ENCODE measurements at places on chromosomes 3 and 15.

DNA sequence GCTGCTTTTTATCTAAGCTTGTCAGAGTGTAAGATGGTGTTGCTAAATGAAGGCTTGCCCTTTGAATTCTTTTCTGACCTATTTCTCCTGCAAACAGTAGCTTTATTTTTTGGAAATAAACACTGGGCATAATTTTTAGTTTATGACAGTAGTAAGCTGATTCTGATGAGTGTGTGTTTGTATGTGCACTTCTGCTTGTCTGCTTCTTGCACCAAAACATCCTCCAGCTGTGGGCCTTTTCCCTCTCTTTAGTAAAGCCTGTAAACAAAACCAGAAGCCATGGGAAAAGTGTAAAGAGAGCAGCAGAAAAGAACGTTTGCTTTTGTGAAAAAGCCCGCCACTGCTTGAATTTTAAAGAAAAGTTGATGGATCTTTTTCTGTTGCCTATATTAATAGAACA lies 136.4 kb upstream of the IL12A start:
- H3K27me3 ChIP-seq, result no peaks in the 10 kb centered on the region
- peak overlapping the region; percentile 68 for H3K27ac ChIP-seq
- DNase-seq, result no peak
- H3K36me3 ChIP-seq, result no peaks in the 10 kb centered on the region
- peaks cover 18% of the 10 kb centered on the region for H3K4me1 ChIP-seq
- H3K4me3 ChIP-seq, result 0 out of 2 replicates have a peak overlapping the region, but pooled peaks have one; percentile 21

DNA sequence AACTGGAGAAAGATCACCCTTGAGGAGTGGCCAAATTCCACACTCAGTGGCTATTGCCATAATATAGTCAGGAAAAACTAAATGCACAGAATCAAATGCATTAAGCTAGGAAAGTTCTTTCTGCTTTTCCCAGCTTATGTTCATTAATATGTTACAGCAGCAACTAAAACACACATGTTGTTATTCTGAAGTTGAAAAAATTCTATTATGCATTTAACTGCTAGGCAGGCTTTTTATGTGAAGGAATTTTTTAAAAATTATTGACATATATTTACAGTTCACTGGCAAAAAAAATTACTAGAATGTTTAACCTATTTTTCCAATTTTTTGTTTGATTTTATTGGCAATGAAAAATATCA lies 135.2 kb upstream of the IL12A start:
- DNase-seq, result no peak
- no peaks in the 10 kb centered on the region for H3K36me3 ChIP-seq
- peaks cover 19% of the 10 kb centered on the region for H3K4me1 ChIP-seq
- no peak overlapping the region for H3K27ac ChIP-seq

DNA sequence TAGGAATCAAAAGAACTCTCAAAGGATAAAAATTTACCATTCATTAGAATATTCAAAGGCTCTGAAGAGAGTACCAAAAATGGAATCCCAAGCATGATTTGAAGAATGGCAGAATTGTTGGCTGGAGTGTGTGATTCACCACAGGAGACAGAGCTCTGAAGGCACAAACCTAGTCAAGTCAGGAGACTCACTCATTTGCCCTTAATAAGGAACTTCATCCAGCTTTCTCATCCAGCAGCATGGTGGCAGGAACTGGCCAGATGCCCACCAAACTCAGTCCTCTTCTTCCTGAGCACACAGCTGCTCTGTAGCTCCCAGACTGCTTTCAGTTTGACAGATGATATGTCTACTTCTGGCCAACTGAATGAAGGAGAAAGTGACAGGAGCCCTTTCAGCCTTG lies 16.5 kb upstream of the HEG1 start:
- DNase-seq, result peak; percentile 63
- no peak overlapping the region for H3K4me3 ChIP-seq
- no peaks in the 10 kb centered on the region for H3K36me3 ChIP-seq
- H3K27ac ChIP-seq, result peak overlapping the region; percentile 27

DNA sequence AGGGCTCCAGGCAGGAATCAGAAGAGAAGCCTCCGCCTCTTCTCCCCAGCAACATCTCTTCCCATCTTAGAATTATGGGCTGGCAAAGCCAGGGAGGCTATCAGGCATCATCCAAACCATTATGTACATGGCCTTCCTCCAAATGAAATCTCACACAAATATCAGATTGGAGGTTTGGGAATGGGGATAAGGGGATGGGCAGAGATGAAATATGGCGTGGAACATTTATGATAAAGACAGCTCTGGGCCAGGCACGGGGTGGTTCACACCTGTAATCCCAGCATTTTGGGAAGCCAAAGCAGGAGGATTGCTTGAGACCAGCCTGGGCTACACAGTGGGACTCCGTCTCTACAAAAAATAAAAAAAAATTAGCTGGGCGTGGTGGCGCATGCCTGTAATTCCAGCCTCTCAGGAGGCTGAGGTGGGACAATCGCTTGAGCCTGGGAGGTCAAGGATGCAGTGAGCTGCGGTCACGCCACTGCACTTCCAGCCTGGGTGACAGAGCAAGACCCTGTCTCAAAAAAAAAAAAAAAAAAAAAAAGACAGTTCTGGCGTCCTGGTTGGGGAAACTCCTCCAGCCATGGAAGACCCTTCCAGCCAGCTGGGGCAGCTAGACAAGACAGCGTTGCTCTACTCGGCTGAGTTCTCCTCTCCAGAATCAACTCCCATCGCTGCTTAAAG lies 36.6 kb downstream of the CPN2 start:
- no peak for DNase-seq
- no peak overlapping the region for H3K4me3 ChIP-seq
- H3K4me1 ChIP-seq, result peaks cover 3% of the 10 kb centered on the region
- H3K36me3 ChIP-seq, result no peaks in the 10 kb centered on the region

DNA sequence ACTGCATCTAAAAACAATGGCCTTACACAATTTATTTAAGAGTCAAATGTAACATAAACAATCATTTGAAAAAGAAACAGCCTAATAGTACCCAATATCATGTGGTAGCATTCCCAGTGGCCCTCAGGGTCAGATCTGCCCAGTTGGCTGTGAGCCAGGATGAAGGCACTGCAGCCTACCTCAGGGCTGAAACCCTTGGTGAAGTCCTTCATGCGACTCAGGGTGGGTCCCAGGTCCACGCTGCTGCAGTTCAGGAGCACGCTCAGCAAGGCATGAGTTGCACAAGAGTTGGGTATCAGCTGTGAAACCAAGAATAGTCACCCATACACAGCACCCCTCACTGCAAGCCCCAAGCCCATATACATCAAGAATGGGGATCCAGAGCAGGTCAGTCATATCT lies 37.1 kb downstream of the SEMA3G start:
- DNase-seq, result no peak
- no peak overlapping the region for H3K27ac ChIP-seq
- H3K4me3 ChIP-seq, result no peak overlapping the region
- H3K36me3 ChIP-seq, result peaks cover 52% of the 10 kb centered on the region
- H3K4me1 ChIP-seq, result peaks cover 18% of the 10 kb centered on the region
- H3K27me3 ChIP-seq, result no peaks in the 10 kb centered on the region

DNA sequence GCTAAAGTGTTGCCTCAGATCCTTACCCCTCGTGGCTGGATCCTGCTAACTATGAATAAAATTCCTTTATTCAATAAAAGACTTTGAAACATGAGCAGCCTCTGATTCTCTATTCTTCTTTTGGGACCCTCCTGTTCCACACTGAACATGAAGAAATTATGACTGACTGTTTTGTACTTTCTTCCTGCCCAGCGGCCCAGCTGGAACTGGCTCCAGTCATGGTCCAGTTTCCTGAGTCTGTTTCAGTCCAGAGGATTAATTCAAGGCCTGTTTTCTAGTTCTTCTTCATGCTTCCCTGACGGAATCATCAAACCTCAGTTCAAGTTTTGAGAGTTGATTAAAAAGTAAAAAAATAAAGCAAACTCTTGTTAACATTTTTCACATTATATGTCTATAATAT lies 52.6 kb upstream of the CP start:
- H3K27ac ChIP-seq, result no peak overlapping the region
- no peak for DNase-seq
- no peaks in the 10 kb centered on the region for H3K27me3 ChIP-seq
